Activated naive CD4-positive, alpha-beta T cell treated with anti-CD3 and anti-CD28 coated beads for 36 hours (primary cell): ENCODE measurements at places on chromosomes 1 and 21.

GRCh38 chr1:37323486-37324377 is 150.6 kb upstream of the ZC3H12A start:
- no peak overlapping the region for H3K27ac ChIP-seq
- peaks cover under 1% of the 10 kb centered on the region for H3K4me1 ChIP-seq
- H3K27me3 ChIP-seq: peaks cover 23% of the 10 kb centered on the region
- no peaks in the 10 kb centered on the region for H3K36me3 ChIP-seq
- DNase-seq: peak; percentile 54

GRCh38 chr1:97094247-97094972 is 372.8 kb downstream of the PTBP2 start:
- no peaks in the 10 kb centered on the region for H3K4me1 ChIP-seq
- no peak overlapping the region for H3K4me3 ChIP-seq
- H3K36me3 ChIP-seq: peaks cover 9% of the 10 kb centered on the region

DNA sequence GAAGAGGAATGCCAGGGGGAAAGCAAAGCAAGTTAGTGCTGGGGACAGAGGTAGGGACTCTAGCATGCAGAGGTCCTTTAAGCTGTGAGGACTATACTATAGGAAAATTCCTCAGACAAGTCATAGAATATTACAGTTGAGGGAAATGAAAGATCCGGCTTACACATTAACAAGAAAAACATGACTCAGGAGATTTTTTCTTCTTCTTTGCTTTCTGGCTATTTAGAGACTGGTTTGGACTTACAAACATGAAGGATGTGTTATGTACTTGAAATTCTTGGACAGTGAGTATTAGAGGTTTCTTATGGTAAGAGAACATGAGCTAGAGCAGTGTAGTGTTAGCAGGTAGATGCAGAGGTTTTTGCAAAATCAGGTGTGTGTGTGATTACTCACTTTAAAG is 24.9 kb downstream of the USP25 start:
- DNase-seq: no peak
- no peaks in the 10 kb centered on the region for H3K27me3 ChIP-seq
- no peak overlapping the region for H3K4me3 ChIP-seq
- no peak overlapping the region for H3K27ac ChIP-seq
- H3K36me3 ChIP-seq: peaks cover 12% of the 10 kb centered on the region

- peaks cover 1% of the 10 kb centered on the region for H3K36me3 ChIP-seq
- H3K4me1 ChIP-seq: peaks cover 16% of the 10 kb centered on the region
- H3K27me3 ChIP-seq: peaks cover 44% of the 10 kb centered on the region
- H3K27ac ChIP-seq: no peak overlapping the region
- DNase-seq: no peak
- H3K4me3 ChIP-seq: peak overlapping the region; percentile 6
Observed at GRCh38 chr1:925561-926421, 2.1 kb downstream of the SAMD11 start.

GRCh38 chr1:172241540-172241939 is 178.9 kb upstream of the C1orf105 start:
- H3K4me3 ChIP-seq: no peak overlapping the region
- no peaks in the 10 kb centered on the region for H3K27me3 ChIP-seq
- H3K27ac ChIP-seq: no peak overlapping the region
- H3K4me1 ChIP-seq: no peaks in the 10 kb centered on the region
- no peaks in the 10 kb centered on the region for H3K36me3 ChIP-seq

DNA sequence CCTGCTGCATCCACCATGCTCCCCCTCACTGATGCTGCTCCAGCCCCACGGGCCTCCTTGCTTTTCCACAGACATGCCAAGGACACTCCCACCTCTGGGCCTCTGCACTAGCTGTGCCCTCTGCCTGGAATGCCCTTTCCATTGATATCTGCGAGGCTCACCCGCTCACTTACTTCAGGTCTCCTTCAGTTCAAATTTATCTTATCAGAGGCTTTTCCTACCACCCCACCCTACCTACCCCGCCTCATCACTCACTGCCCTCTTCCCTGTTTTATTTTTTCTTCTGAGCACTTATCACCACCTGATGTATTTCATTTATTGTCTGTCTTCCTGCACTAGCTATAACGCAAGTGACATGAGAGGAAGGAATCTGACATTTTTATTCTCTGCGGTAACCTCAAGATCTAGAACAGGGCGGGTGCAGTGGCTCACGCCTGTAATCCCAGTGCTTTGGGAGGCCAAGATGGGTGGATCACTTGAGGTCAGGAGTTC is 7.0 kb downstream of the HSPG2 start:
- no peak for DNase-seq
- H3K4me1 ChIP-seq: peaks cover 7% of the 10 kb centered on the region
- no peaks in the 10 kb centered on the region for H3K27me3 ChIP-seq
- H3K4me3 ChIP-seq: no peak overlapping the region
- no peaks in the 10 kb centered on the region for H3K36me3 ChIP-seq
- no peak overlapping the region for H3K27ac ChIP-seq

GRCh38 chr1:219812086-219812485 is 116.3 kb downstream of the SLC30A10 start:
- peaks cover 17% of the 10 kb centered on the region for H3K27me3 ChIP-seq
- no peaks in the 10 kb centered on the region for H3K36me3 ChIP-seq
- no peaks in the 10 kb centered on the region for H3K4me1 ChIP-seq
- H3K27ac ChIP-seq: no peak overlapping the region
- H3K4me3 ChIP-seq: no peak overlapping the region

GRCh38 chr1:34405266-34405959 is 228.7 kb downstream of the C1orf94 start:
- H3K36me3 ChIP-seq: no peaks in the 10 kb centered on the region
- DNase-seq: no peak
- no peak overlapping the region for H3K27ac ChIP-seq
- H3K4me3 ChIP-seq: no peak overlapping the region
- H3K4me1 ChIP-seq: no peaks in the 10 kb centered on the region

DNA sequence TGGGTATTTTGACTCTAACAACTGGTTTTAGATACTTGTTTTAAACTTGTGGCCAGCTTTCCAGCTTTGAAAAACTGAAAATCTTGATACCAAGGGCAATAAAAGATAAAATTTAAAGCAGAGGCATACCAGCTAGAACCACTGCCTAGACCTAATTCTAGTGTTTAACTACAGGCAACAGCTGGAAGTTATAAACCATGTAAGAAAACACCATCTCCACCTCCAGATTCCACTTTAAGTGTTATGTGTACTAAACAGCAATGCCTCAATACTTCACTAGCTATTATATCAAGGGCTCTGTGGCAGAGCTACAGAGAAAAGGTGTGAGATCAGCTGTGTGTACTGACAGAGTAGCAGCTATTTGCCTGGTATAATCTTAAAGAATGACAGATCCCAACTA is 69.5 kb downstream of the LPAR3 start:
- peaks cover 17% of the 10 kb centered on the region for H3K4me1 ChIP-seq
- no peaks in the 10 kb centered on the region for H3K27me3 ChIP-seq
- no peak overlapping the region for H3K4me3 ChIP-seq
- no peak for DNase-seq
- H3K27ac ChIP-seq: no peak overlapping the region
- H3K36me3 ChIP-seq: no peaks in the 10 kb centered on the region

- H3K27me3 ChIP-seq: no peaks in the 10 kb centered on the region
- no peaks in the 10 kb centered on the region for H3K4me1 ChIP-seq
Observed at GRCh38 chr1:246773213-246773641, 49.0 kb downstream of the SCCPDH start.

DNA sequence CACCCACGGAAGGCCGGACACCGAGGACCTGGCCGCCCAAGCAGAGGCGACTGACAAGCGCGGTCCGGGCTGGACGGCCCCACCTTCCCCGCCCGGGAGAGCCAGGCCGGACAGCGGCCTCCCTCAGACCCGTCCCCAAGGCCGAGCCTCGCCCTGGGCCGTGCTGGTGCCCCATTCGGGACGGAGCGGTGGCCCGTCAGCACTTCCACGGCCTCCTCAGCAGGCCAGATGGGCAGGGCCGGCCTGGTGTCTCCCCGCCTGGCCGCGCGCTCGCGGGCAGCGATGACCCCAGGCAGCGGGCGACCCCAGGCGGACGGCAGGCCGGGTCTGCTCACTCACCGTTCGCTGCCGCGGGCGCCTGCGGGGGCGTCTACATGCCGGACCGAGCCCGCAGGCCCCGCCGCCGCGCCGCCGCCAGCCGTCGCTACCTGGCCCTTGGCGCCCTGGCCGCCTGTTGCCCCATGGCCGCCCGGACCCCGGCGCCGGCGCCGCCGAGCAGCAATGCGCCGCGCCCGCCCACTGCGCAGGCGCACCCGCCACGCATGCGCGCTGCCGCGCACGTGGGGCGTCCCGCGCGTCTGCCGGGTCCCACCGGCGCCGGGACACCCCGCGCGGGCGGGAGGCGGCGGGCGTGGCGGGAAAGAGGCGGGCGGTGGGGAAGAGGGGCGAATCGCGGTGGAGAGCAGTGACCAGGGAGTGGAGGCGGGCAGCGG is at the start of gene NADK:
Gene NADK (minus strand): TSS at position 521 of the 713 bp plus-strand sequence. CDS start 13,064 bp downstream, outside the sequence.
- peaks cover 62% of the 10 kb centered on the region for H3K4me1 ChIP-seq
- no peaks in the 10 kb centered on the region for H3K27me3 ChIP-seq
- peaks cover 8% of the 10 kb centered on the region for H3K36me3 ChIP-seq

DNA sequence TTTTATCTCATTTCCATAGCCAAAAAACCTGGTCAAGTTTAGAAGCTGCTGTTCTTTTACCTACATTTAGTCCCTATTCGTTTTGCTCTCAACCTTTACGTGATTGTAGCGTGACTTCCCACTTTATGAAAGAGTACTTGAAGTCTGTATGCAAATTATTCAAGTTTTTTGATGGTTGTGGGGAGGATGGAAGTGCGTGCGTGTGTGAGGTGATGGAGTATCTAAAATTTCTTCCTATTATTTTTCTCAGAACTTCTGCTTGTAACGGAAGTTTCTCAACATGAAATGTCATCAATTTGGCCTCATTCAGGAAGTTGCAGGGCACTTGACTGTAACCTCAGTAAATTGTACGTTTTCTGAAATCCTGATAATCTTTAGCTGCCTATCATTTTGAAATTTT is 64.0 kb downstream of the SAMSN1 start:
- peaks cover 15% of the 10 kb centered on the region for H3K36me3 ChIP-seq
- H3K4me1 ChIP-seq: peaks cover 61% of the 10 kb centered on the region
- H3K27me3 ChIP-seq: no peaks in the 10 kb centered on the region
- peak overlapping the region; percentile 1 for H3K4me3 ChIP-seq
- peak overlapping the region; percentile 90 for H3K27ac ChIP-seq

- no peaks in the 10 kb centered on the region for H3K36me3 ChIP-seq
- no peak overlapping the region for H3K27ac ChIP-seq
- no peaks in the 10 kb centered on the region for H3K4me1 ChIP-seq
- no peak overlapping the region for H3K4me3 ChIP-seq
- DNase-seq: no peak
Observed at GRCh38 chr21:15935530-15935929, 205.7 kb downstream of the USP25 start.

DNA sequence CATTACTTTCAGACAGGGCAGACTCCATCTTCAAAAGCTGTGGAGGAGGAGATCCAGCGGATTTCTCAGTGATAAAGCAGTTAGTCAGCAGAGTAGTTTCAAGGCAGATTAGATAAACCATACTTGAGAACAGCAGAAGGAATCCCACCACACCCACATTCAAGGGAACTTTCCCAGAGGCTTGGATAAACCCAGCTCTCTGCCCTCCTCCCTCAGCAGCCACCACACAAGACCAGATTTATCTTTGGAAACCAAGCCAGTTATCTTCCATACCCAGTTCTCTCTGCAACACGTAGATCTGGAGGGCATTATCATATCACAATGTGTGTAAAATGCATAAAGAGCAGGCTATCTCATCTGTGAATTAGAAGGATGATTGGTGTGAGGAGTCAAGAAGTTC is 40.2 kb downstream of the GFI1 start:
- peaks cover 15% of the 10 kb centered on the region for H3K4me1 ChIP-seq
- no peak for DNase-seq
- H3K27ac ChIP-seq: no peak overlapping the region
- H3K4me3 ChIP-seq: no peak overlapping the region
- no peaks in the 10 kb centered on the region for H3K27me3 ChIP-seq

DNA sequence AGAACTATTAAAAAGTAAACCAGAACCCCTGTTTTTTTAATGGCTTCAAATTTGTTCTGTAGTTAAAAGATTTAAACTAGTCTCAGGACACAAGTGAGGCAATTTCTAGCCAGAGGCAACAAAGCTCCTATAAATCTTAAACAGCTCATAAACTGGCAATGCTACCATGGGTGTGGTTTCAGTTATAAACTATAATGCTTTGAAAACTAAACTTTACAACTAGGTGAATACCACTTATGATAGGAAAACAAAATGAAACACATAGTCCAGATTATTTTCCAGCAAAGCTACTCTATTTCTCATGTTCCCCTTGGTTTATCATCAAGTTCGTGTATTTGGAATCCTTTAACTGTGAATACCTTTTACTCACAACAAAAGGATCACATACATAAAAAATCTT is 282.5 kb downstream of the VAV3 start:
- no peaks in the 10 kb centered on the region for H3K4me1 ChIP-seq
- DNase-seq: no peak
- no peak overlapping the region for H3K27ac ChIP-seq
- no peaks in the 10 kb centered on the region for H3K36me3 ChIP-seq
- H3K4me3 ChIP-seq: no peak overlapping the region

DNA sequence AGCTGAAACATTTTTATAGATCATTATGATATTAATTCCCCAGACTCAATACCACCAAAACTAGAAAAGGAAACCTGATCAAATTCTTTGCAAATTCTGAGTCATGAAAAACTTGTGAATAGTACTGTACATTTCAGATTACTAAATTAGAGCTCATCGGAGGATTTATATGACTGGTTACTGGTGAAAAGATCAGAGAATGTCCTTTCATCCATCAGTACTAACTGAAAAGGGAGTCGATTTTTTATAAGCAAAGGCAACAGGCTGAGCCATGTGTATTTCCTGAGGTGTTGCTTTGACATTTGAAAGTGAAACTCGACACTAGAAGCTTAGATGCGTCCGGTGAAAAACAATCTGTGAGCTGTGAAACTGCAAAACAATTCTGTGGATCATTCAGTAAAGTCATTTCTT is 155.7 kb downstream of the TNFSF18 start:
- no peak overlapping the region for H3K4me3 ChIP-seq
- peak overlapping the region; percentile 9 for H3K27ac ChIP-seq
- DNase-seq: peak; percentile 40
- peaks cover 42% of the 10 kb centered on the region for H3K4me1 ChIP-seq
- no peaks in the 10 kb centered on the region for H3K36me3 ChIP-seq

DNA sequence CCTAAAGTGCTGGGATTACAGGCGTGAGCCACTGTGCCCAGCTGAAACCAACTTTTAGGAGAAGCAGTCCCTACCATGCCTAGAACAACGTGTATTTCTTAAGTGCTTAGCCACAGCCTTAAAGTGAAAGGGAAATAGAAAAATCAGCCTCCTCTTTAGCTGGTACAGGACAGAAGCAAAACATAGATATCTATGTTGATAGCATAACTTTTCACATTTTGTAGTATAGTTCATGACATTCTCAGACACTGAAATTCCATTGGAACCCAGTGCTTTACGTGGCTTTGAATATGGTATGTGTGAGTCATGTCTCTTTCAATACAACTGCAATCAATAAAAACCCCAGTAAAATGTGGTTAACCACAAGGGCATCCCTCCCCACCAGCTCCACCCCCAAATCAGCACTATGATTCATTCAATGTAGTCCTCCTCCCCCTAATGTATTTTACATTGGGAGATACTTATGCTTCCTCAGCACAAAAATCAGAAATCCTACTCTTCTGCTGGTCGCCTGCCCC is 32.1 kb downstream of the TGFB2 start:
- H3K4me1 ChIP-seq: peaks cover 16% of the 10 kb centered on the region
- H3K27ac ChIP-seq: no peak overlapping the region
- peak; percentile 84 for DNase-seq
- peaks cover 61% of the 10 kb centered on the region for H3K27me3 ChIP-seq

- peaks cover 73% of the 10 kb centered on the region for H3K4me1 ChIP-seq
- peak overlapping the region; percentile 78 for H3K4me3 ChIP-seq
- DNase-seq: no peak
Observed at GRCh38 chr1:54403405-54403804, 2.8 kb downstream of the SSBP3 start.

GRCh38 chr1:23736437-23737134 is 6.7 kb upstream of the ELOA start:
- H3K27ac ChIP-seq: no peak overlapping the region
- peaks cover 12% of the 10 kb centered on the region for H3K4me1 ChIP-seq
- H3K4me3 ChIP-seq: no peak overlapping the region
- DNase-seq: peak; percentile 17
- no peaks in the 10 kb centered on the region for H3K27me3 ChIP-seq
